ENCODE measurements at places on chromosomes 5 and 9.

DNA sequence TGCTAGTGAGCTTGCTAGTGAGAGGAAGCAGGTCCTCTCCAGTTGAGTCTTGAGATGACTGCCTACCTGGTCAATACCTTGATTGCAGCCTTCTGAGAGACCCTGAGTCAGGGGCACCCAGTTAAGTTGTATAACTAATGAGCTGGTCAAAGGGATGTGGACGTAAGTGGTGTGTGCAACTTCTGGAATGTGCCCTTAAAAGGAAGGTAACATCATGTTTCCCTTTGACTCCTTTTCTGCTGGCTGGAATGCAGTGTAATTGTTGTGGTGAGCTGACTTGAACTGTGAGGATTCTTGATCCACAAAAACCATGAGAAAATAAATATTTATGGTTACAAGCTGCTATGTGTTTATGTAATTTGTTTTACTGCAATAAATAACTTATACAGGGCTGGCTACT, 2.4 kb upstream of the SNX2 start:
- no peak overlapping the region for H3K4me3 ChIP-seq
- no peak for DNase-seq
- H3K4me1 ChIP-seq: peaks cover 8% of the 10 kb centered on the region
- peaks cover 33% of the 10 kb centered on the region for H3K27me3 ChIP-seq
- no peaks in the 10 kb centered on the region for H3K36me3 ChIP-seq

- no peak overlapping the region for H3K4me3 ChIP-seq
- no peaks in the 10 kb centered on the region for H3K27me3 ChIP-seq
- H3K4me1 ChIP-seq: peaks cover 60% of the 10 kb centered on the region
- H3K27ac ChIP-seq: peak overlapping the region; percentile 95
- DNase-seq: peak; percentile 66
Observed at GRCh38 chr9:113616621-113617496, 153.3 kb downstream of the RGS3 start.

DNA sequence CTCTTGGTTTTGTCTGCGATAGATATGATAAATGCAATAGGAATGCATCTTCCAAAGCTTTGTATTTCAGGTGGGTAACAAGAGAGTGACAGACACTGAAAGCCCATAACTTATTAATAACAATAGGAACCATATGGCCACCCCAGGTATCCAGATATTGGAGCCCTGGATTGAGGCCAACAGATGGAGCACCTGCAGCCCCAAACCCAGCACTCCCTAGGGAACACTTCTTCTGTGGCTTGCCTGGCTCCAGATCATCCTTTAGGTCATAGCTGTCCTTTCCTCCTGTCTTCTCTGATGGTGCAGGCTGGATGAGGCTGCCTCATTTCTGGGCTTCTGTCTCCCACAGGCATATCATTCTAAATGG, 5.0 kb upstream of the IL3 start:
- peaks cover 46% of the 10 kb centered on the region for H3K4me1 ChIP-seq
- H3K36me3 ChIP-seq: no peaks in the 10 kb centered on the region
- H3K4me3 ChIP-seq: no peak overlapping the region

- no peaks in the 10 kb centered on the region for H3K36me3 ChIP-seq
- H3K27ac ChIP-seq: no peak overlapping the region
- H3K27me3 ChIP-seq: no peaks in the 10 kb centered on the region
- no peaks in the 10 kb centered on the region for H3K4me1 ChIP-seq
- no peak for DNase-seq
Observed at GRCh38 chr5:136295914-136296313, 69.4 kb downstream of the TRPC7 start.

- H3K27me3 ChIP-seq: peaks cover 9% of the 10 kb centered on the region
- no peaks in the 10 kb centered on the region for H3K4me1 ChIP-seq
- H3K4me3 ChIP-seq: no peak overlapping the region
- DNase-seq: no peak
Observed at GRCh38 chr5:74477761-74478160, 162.8 kb downstream of the ENC1 start.

DNA sequence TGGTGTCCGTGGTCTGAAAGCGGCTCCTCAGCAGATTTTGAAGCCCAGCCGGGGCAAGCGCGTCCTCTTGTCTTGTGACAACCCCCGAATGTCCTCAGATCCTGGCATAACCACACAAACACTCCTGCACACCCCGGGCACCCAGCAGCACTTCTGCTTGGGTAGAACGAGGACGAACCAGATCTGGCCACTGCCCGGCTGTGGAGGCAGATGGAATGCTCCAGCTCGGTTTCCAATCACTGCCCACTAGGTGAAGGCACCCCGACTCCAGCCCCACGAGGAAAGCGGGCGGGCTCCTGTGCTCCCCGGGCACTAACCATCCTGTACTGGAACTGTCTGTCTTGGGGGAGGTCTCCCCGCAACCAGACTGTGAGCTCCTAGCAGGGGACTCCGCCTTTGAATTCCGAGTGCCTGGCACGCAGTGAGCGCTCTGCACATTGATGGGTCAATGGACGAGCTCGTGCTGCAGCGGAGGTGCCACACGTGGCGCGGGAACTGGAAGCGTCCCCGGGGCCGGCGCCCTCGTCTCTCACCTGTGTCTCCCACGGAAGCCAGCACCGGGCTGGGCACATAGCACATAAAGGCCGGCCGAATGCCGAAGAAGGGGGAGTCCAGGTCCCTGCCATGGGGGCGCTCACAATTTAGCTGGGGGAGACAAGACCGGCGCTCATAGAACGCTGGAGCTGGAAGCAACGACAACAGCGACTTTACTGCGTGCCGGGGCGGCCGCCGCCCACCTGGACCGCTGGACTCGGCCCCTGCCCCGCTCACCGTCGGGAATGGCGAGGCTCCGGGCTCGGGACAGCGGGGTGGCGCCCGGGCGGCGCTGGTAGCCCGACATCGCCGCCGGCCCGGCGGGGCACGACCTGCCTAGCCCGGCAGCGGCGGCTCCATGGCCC, 608 bp downstream of the ENTR1 start:
- H3K27ac ChIP-seq: peak overlapping the region; percentile 95
- peaks cover 43% of the 10 kb centered on the region for H3K4me1 ChIP-seq
- H3K36me3 ChIP-seq: peaks cover 62% of the 10 kb centered on the region
- no peaks in the 10 kb centered on the region for H3K27me3 ChIP-seq
- peak overlapping the region; percentile 94 for H3K4me3 ChIP-seq

DNA sequence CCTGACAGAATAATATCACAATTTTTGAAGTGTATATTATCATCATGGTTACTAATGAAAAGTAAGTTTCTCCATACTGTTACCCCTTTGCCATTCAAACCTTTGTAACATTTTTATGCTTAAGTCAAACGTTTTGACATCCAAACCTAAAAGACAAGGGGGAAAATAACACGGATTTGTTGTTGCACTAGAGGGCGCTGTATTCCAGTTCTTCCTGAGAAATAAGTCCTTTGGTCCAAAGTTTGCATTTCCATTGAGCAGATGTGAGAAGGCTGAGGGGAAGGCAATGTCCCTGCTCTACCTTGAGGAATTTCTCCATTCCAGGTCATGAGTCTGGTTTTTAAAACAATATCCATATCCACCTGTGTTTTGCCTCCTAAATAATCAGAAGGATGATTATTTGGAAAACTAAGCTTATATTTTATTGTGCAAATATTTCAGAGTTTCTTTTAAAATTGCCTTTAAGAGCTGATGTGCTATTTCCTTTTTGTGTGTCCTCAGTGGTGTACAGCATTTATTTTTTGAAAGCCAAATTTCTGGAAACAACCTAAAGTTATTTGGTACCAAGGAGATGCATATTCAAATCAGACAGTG, 9.7 kb downstream of the LECT2 start:
- H3K36me3 ChIP-seq: no peaks in the 10 kb centered on the region
- no peak overlapping the region for H3K27ac ChIP-seq
- peak; percentile 74 for DNase-seq
- H3K4me1 ChIP-seq: no peaks in the 10 kb centered on the region

DNA sequence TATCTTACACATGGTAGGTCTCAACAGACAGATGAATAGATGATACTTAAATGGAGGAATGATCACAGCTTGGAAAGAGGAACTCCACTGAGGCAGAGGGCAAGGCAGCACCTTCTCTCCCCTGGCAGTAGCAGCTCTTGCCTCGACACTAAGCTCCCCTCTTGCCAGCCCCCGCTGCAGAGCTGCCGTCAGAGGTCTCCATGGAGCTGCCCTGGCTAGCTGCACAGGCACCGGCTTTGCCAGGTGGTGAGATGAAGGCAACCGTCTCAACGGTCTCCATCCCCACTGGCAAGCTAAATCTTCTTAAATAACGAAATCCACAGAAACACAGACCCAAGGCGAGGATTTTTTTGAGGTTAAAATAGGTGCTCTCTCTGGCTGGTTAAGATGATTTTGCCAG, 81.2 kb downstream of the CRB2 start:
- no peak overlapping the region for H3K27ac ChIP-seq
- no peak for DNase-seq
- no peaks in the 10 kb centered on the region for H3K4me1 ChIP-seq
- H3K36me3 ChIP-seq: peaks cover 2% of the 10 kb centered on the region

- H3K27ac ChIP-seq: no peak overlapping the region
- H3K36me3 ChIP-seq: no peaks in the 10 kb centered on the region
- H3K27me3 ChIP-seq: no peaks in the 10 kb centered on the region
Observed at GRCh38 chr5:149326611-149327010, 18.7 kb upstream of the GRPEL2 start.

- no peaks in the 10 kb centered on the region for H3K36me3 ChIP-seq
- no peak overlapping the region for H3K27ac ChIP-seq
- H3K4me3 ChIP-seq: no peak overlapping the region
- peaks cover 3% of the 10 kb centered on the region for H3K27me3 ChIP-seq
Observed at GRCh38 chr9:137319011-137319738, 17.1 kb upstream of the NRARP start.

GRCh38 chr9:36086442-36086841, 49.7 kb downstream of the RECK start:
- no peak for DNase-seq
- H3K27me3 ChIP-seq: no peaks in the 10 kb centered on the region
- no peaks in the 10 kb centered on the region for H3K4me1 ChIP-seq
- no peak overlapping the region for H3K4me3 ChIP-seq
- H3K36me3 ChIP-seq: peaks cover 18% of the 10 kb centered on the region

DNA sequence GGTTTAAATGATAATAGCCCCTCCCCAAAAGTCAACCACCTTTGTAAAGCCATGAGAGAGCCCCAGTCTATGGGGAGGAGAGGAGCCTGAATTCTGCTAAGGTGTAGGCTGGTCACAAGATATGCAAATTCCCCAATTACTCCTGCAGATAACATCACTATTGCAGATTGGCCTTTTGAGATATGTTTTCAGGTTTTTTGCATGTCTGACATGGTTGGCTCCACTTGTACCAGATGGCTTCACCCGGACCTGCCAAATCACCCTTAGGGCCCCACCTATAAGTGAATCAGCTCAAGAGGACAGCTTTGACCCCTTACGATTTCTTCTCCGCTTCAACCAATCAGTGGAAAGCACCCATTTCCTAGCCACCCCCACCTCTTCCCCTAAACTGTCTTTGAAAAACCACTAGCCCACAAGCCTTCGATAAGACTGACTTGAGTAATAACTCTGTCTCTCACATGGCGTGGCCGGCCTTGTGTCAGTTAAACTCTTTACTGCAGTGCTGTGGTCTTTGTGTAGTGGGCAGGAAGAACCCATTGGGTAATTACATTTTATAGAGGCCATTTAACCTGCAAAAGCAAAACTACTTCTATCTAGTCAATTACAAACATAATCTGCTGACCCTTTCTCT, 69.7 kb downstream of the PRLR start:
- no peak overlapping the region for H3K4me3 ChIP-seq
- H3K4me1 ChIP-seq: no peaks in the 10 kb centered on the region
- H3K27me3 ChIP-seq: peaks cover 3% of the 10 kb centered on the region
- DNase-seq: no peak
- no peaks in the 10 kb centered on the region for H3K36me3 ChIP-seq

- peaks cover 18% of the 10 kb centered on the region for H3K27me3 ChIP-seq
- DNase-seq: no peak
- H3K4me3 ChIP-seq: no peak overlapping the region
- H3K4me1 ChIP-seq: no peaks in the 10 kb centered on the region
Observed at GRCh38 chr9:121645003-121645402, 6.4 kb upstream of the DAB2IP start.

DNA sequence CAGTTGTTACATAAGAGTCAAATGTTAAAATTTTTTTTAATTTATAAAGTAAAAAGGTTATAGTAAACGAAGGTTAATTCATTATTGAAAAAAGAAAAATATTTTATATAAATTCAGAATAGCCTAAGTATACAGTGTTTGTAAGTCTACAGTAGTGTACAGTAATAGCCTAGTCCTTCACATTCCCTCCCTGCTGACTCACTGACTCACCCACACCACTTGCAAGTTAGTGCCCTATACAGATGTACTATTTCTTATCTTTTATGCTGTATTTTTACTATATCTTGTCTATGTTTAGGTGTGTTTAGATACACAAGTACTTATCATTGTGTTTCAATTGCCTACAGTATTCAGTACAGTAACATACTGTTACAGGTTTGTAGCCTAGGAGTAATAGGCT, 57.6 kb downstream of the MAMDC2 start:
- no peak overlapping the region for H3K4me3 ChIP-seq
- H3K27me3 ChIP-seq: peaks cover 3% of the 10 kb centered on the region
- DNase-seq: no peak

DNA sequence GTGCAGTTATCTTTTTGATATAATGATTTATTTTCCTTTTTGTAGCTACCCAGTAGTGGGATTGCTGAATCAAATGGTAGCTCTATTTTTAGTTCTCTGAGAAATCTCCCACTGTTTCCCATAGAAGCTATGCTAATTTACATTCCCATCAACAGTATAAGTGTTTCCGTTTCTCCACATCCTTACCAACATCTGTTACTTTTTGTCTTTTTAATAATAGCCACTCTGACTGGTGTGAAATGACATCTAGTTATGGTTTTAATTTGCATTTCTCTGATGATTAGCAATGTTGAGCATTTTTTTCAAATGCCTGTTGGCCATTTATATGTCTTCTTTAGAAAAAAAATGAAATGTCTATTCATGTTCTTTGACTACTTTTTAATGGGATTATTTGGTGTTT, 94.7 kb downstream of the SERINC5 start:
- H3K4me1 ChIP-seq: peaks cover 8% of the 10 kb centered on the region
- no peaks in the 10 kb centered on the region for H3K27me3 ChIP-seq
- no peak for DNase-seq
- no peak overlapping the region for H3K4me3 ChIP-seq
- peaks cover 77% of the 10 kb centered on the region for H3K36me3 ChIP-seq

DNA sequence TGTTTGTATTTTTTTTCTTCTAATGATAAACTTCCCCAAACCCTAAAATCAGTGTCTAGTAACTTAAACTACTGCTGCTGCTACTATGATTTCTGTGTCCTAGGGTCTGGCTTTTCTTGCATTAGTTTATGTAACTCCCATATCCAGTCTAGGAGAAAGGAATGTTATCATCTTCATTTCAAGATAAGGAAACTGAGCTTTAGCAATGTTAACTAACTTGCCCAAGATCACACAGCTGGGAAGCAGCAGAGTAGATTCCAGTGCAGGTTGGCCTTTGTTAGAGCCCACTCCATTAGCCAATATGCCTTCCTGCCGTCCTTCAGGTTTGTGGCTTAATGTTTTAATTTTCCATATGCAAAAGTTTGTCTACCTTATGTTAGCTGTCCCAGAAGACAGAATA, 10.4 kb downstream of the TMEM171 start:
- DNase-seq: no peak
- H3K36me3 ChIP-seq: no peaks in the 10 kb centered on the region
- no peaks in the 10 kb centered on the region for H3K4me1 ChIP-seq
- peaks cover 52% of the 10 kb centered on the region for H3K27me3 ChIP-seq
- H3K27ac ChIP-seq: no peak overlapping the region

- H3K27ac ChIP-seq: no peak overlapping the region
- H3K36me3 ChIP-seq: no peaks in the 10 kb centered on the region
- DNase-seq: no peak
- no peaks in the 10 kb centered on the region for H3K27me3 ChIP-seq
Observed at GRCh38 chr5:147957901-147958300, 51.6 kb upstream of the C5orf46 start.

All from activated CD4-positive, alpha-beta T cell treated with anti-CD3 and anti-CD28 coated beads, Interleukin-2, amount 10 ng/mL, durations not matched to agents 24 days and 14 days (primary cell).